ENCODE measurements at places on chromosomes 3 and 15. TPM values are rescaled to one million over a fixed set of nuclear protein-coding genes. Genes with fewer than 3 reads are reported as not detected.

TMEM266 gene
- polyA plus RNA-seq = 0.08 TPM

MIX23 gene
- 33.1 TPM for polyA plus RNA-seq

DNAJA4 gene
- 9.9 TPM for polyA plus RNA-seq

RARB gene
- polyA plus RNA-seq = not detected

MORC1 gene
- not detected for polyA plus RNA-seq

PPP1R14D gene
- polyA plus RNA-seq = not detected

PARL gene
- 116 TPM for polyA plus RNA-seq

LOXL1 gene
- 7.9 TPM for polyA plus RNA-seq

- no peak for DNase-seq
Observed at GRCh38 chr15:34701536-34701935, 53.3 kb downstream of the GJD2 start.

DNA sequence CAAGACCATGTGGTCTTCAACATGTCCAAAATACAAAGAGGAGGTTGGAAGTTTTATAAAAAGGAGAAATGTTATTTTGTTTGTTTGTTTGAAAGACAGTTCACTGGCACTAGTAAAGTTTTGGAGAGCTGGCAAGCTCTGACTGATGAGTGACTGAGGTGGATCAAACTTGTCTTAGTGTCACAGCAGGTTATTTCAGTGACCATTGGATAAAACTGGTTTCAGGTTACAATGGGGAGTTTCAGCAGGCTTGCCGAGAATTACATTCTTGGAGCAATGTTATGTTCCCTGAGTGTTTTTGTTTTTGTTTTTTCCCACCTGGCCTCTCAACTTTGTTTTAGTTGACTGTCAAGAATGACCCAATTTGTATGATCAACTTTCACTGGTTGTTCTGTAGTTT, 414.5 kb upstream of the ARHGEF26 start:
- no peak for DNase-seq

DNA sequence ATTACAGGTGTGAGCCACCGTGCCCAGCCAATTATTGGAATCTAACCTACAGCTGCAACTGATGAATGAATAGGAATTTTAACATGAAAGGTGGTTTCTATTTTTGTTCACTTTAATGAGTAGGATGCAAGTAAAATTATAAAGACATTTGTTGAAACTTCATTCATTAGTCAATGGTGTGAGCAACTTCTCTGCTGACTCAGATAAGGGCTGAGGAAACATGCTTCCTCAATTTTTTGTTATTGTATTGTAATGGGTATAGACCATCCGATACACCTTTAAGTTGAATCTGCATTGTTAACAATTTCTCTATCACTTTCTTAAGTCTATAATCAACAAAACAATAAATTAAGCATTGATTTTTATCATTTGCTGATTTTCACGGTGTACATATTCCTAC, 127.8 kb downstream of the STAG1 start:
- no peak for DNase-seq

- no peak for DNase-seq
Observed at GRCh38 chr3:55198554-55198953, 270.7 kb upstream of the LRTM1 start.

DNA sequence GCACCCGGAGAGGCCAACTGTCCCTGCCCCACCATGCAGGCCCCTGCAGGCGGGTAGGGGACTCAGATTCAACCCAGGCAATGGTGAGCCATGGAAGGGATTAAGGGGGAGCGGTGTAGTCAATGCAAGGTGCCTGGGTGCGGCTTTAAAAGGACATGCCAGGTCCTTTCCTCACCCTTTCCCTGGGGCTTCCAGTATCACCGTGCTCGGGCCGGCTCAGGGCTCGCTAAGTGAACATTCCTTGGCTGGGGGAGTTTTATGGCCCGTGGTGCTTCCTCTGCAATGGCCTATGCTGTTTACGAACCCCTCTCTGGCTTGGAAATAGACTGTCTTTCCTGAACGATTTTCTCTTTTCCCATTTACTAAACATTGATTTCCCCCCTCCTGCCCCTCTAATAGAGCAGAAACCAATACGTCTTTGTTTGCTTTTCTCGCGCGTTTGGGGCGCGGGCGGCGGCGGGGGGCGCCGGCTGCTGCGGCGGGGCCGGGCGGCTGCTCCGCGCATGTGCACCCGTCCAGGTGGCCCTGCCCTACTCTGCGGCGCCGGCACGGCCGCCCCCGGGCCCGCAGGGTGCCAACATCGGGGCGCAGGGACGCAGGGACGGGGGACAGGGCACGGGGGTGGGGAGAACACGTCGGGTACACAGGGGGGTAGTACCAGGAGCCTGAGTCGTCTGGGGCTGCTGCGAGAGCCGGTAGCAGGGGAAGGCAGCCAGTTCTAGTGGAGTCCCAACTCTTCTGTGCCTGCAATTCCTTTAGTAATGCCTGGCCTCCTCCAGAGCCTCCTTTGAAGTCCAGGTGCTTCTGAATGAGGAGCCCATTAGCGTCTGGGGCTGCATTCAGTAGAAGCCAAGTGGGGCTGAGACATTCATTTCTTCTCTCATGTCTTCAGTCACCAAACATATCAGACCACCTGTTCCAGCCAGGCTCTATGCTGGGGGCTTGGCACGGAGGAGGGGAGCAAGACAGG, 26.9 kb upstream of the CACNA2D2 start:
- no peak for DNase-seq

- DNase-seq = no peak
Observed at GRCh38 chr15:78316283-78317083, 17.1 kb upstream of the SKIC8 start.

DNA sequence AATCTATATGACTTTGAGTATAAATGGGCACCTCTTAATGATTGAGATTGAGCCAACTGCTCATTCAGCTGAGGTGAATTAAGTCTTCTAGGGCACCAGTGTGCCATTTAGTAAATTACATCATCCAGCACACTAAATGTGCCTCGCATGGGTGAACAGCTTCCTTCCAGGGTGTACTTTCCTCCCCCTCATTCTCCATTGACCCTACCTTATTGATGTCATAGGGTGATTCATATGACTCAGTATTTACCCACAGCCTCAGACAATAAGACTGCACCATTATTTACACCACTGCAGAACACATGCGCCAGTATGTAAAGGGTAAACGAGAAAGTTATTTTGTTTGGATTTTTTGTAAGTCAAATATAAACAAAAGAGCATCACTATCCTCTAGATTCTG, 185.2 kb upstream of the ARL6 start:
- no peak for DNase-seq

DNA sequence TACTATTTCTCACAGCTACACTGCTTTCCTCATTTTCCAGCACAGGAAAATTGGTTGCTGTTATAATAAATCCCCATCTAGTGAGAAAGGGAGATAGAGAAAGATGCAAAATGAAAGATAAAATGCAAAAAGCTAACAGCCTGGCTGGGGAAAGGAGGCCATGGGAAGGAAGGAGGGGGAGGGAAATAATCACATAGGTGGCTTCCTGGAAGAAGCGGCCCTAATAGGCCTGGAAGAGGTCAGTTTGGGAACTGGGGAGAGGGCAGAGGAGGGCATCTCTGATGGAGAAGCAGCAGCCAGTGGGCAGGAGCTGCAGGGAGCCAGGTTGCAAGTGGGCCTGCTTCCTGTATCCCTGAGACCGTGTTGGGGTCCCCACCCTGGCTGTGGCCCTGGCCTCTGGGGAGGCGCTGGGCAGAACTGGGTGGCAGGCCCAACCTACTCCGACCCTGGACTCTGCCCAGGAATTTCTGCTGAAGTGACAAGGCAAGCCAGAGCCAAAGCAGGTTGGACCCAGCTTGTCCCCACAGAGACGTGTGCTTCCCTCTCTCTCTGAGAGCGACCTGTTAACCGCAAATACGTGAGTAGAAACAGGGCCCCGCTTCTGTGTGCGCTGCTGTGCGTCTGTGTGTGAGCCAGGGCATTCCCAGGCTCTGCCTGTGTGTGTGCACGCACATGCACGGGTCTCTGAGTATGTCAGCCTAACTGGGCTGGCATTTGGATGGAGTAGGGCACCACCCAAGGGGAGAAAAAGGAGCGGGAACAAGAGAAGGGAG, 1.9 kb downstream of the SLC28A1 start:
- no peak for DNase-seq

- no peak for DNase-seq
Observed at GRCh38 chr3:47015151-47015550, 35.7 kb downstream of the NBEAL2 start.

DNA sequence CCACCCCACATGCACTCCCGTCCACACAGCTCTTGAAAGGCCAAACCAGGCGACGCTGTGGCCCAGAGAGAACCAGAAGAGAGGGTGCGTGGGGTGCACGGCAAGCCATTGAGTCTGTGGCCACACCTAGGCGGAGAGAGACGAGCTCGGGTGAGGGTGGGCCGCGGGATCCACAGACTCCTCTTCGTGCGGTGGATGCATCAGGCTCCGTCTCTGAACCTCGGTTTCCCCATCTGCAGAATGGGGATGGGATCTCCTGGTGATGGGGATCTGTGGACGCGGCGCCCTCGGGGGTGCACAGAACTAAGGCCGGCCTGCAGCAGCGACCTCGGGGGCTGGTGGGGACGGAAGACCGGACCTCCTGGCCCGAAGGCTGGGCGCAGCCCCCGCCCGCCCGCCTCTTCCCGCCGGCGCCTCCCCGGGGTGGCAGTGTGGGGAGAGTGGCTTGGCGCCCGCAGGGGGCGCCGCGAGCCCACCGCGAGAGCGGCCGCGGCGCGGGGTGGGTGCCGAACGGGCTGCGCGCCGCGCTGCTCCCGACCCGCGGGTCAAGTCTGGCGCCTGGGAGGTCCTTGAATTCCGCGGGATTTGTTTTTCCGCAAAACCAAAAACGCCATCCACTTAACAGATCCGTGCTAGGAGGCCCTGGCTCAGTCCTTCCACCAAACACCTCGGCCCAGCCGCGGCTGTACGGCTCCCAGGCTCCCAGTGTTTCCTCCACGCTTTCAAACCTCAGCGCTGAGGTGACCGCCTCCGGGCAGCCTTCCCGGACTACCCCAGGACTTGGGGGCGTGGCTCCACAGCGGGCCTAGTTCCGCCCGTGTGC, 13.2 kb upstream of the ADPGK start:
- no peak for DNase-seq

GRCh38 chr15:82140886-82141285, 95.1 kb upstream of the MEX3B start:
- DNase-seq = no peak

DNA sequence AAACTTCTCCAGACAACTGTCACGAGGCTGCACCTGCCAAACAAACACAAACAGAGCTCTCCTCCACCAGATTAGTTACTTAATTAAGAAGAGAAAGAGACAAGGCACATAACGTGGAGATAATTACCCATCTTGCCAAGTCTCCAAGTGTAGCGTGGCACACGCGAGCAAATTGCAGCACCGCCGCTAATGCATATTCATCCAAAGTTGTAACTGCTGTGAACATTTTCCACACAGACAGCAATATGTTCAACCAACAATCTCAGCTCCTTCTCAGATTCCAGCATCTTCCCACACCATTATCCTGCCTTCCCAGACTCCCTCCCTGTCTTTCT, 309.6 kb upstream of the TLE3 start:
- DNase-seq = no peak

- no peak for DNase-seq
Observed at GRCh38 chr3:26406636-26407035, 215.9 kb upstream of the LRRC3B start.

Measured in CD4-positive, CD25-positive, alpha-beta regulatory T cell (primary cell).